ENCODE measurements at places on chromosomes 13 and 19. TPM values are rescaled to one million over a fixed set of nuclear protein-coding genes. Genes with fewer than 3 reads are reported as not detected.

Gene PRSS57
- not detected for total RNA-seq

Gene TDRD3
- total RNA-seq, result 13.3 TPM

Gene MED29
- total RNA-seq, result 10.4 TPM

Gene KLK2
- total RNA-seq, result not detected

Gene SLC8A2
- total RNA-seq, result not detected

Gene CNN1
- 1.7 TPM for total RNA-seq

Gene RFX1
- 1.2 TPM for total RNA-seq

Gene CEACAM4
- total RNA-seq, result not detected

Gene ZNF579
- 5.5 TPM for total RNA-seq

Gene CYP4F22
- not detected for total RNA-seq

Gene TPTE2
- total RNA-seq, result not detected

Gene WDR62
- total RNA-seq, result 0.72 TPM

Gene CATSPERD
- total RNA-seq, result not detected

Gene B9D2
- total RNA-seq, result 1.9 TPM

Gene AZU1
- 0.24 TPM for total RNA-seq

Gene FNDC3A
- total RNA-seq, result 33.0 TPM

Gene PTH2
- total RNA-seq, result not detected

Gene ZMYM2
- 50.4 TPM for total RNA-seq

Gene CYSLTR2
- total RNA-seq, result under 0.01 TPM
